ENCODE measurements at places on chromosomes 7 and 10.

GRCh38 chr7:94240902-94241301 is 153.8 kb upstream of the COL1A2 start:
- DNase-seq, result no peak

- DNase-seq, result no peak
Measured at GRCh38 chr10:600234-600633, 89.2 kb downstream of the DIP2C start.

GRCh38 chr7:38428041-38428440 is 154.6 kb upstream of the TARP start:
- no peak for DNase-seq

GRCh38 chr7:7512861-7513597 is 22.6 kb downstream of the COL28A1 start:
- DNase-seq, result no peak

GRCh38 chr7:139452958-139453672 is 30.4 kb downstream of the KLRG2 start:
- no peak for DNase-seq

GRCh38 chr10:112835944-112836451 is 114.0 kb upstream of the TCF7L2 start:
- DNase-seq, result no peak

GRCh38 chr10:11863353-11864109 is 40.4 kb downstream of the PROSER2 start:
- peak; percentile 11 for DNase-seq

DNA sequence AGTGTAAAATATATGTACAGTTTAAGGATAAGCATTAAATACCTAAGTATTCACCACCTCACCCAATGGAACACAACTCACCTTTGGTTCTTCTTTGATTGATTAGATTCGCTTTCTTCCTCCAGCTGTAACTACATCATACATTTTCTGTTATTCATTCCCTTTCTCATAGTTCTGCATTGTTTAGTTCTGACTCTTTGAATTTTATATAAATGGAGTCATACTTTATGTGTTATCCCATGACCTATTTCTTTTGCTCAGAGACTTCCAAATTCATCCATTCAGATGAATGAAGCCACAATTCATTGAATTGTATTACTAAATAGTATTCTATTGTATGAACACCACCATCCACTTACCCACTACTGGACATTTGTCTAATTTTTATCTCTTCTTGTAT is 12.3 kb downstream of the THNSL1 start:
- no peak for DNase-seq
